Stimulated activated CD8-positive, alpha-beta memory T cell treated with anti-CD3 and anti-CD28 coated beads, Interleukin-12 subunit alpha, Interleukin-12 subunit beta, amount 100 ng/mL, for 4 hours (primary cell): ENCODE measurements at places on chromosomes 4 and X.

- DNase-seq = no peak
These were observed 588.6 kb downstream of the NLGN4X start for GRCh38 chrX:5640071-5640470.

DNA sequence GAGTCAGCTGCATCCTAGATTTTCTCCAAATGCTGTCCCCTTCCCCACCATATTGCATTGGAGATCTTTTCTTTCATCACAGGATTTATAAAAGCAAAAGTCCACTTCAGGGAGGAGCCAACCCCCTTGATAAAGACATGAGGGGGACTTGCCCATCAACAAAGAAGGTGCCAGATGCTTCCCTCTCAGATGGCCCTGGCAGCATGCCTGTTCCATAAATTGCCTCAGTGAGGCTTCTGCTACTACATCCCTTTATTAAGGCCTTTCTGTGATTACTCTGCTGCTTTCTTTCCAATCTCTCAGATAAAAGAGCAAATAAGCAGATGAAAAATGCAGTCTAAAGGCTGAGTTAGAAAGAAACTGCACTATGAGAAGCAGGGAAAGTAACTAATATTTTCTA, 511.6 kb downstream of the PACRGL start:
- no peak for DNase-seq

GRCh38 chr4:85419103-85419502, 55.8 kb upstream of the ARHGAP24 start:
- DNase-seq = no peak

DNA sequence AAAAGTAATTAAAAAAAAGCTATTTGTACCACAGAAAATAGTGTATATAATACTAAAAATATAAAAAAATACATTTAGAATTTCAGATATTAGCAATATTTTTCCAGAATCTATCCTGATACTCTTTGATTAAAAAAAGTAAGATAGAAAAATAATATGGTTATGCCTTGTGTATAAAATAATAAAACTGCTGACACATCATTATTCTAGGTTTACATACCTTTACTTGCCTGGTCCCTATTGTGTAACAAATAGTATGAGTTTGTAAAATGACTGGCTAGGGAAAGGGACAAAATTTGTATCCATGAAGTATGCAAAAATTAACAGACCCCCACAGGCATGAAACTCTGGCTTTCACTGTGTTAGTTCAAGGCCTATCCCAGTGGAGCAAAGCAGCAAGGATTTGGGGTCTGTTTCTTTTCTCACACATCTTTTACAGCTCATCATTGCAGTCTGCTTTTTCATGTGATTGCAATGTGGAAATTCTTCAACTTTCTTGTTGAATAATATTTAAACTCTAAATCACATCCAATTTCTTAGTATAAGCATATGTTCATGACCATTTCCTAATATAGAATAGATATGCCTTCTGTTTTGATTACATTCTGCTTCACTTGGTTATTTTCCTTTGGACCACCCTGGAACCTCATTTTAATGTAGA, 136.7 kb upstream of the PCDH18 start:
- DNase-seq = no peak

- DNase-seq = no peak
These were observed 331.0 kb upstream of the PCDH10 start for GRCh38 chr4:132818091-132818490.

GRCh38 chrX:147736045-147736444, 175.7 kb upstream of the FMR1 start:
- DNase-seq = no peak

GRCh38 chr4:27000820-27001219, 140.2 kb downstream of the STIM2 start:
- DNase-seq = no peak

GRCh38 chr4:130855533-130855932, 1759.6 kb downstream of the C4orf33 start:
- no peak for DNase-seq
